Stimulated activated CD4-positive, alpha-beta T cell treated with anti-CD3 and anti-CD28 coated beads, Interleukin-1b, Interleukin-23, amount 100 ng/mL, for 1 hour (primary cell): ENCODE measurements at places on chromosomes 1 and 21.

GRCh38 chr1:162357681-162358266, 18.9 kb downstream of the SPATA46 start:
- no peak for DNase-seq

GRCh38 chr1:235657269-235657668, 7.7 kb upstream of the GNG4 start:
- no peak for DNase-seq

DNA sequence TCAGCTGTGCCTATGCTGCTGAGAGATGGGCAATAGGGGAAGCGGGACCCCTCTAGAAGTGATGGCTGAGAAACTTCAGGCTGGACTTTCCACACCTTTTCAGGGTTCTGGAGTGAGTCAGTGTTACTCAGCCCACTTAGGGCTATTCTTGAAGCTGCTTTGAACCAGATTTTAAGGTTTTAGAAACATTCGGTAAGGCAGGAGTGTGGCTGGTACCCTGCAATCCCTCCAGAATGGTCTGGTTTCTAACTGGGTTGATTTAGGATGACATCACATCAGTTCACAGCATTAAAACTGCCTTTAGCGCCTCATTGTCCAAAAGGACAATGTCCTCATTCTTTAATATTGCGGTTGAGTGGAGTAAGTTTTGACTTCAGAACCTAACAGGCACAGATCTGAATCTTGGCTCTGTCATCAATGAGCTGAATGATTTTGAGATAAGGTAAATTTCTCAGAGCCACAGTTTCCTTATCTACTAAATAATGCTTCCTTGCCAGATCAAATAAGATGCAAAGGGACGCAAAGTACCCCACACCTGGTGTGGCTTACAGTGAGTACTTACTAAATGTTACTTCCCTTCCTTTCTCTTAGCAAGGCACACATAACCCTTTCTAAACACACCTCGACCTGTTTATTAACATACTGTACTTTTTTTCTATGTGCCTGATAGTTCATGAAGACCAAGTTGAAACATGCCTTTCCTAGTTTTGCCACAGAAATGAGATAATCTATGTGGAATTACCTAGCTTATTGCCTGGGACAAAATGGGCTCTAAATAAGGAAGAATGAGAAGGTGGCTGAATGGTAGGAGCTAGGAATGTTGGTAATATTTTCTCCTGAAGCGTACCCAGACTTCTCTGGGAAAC, 209.8 kb downstream of the ROR1 start:
- no peak for DNase-seq

GRCh38 chr1:204438628-204439027, 27.0 kb upstream of the PPP1R15B start:
- no peak for DNase-seq

GRCh38 chr21:33070998-33071769, 1.2 kb downstream of the OLIG1 start:
- no peak for DNase-seq

DNA sequence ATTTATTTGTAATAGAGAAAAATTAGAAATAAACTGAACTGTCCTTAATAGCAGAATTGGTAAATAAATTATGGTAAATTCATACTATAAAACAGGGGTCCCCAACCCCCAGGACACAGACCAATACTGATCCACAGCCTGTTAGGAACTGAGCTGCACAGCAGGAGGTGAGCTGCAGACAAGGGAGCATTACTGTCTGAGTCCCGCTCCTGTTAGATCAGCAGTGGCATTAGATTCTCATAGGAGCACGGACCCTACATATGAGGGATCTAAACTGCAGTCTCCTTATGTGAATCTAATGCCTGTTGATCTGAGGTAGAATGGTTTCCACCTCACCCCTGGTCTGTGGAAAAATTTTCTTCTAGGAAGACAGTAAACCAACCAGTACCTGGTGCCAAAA, 7.5 kb downstream of the WDR47 start:
- DNase-seq = no peak

GRCh38 chr1:161218301-161219077, 3.4 kb downstream of the FCER1G start:
- DNase-seq = no peak

GRCh38 chr21:45854690-45855247, 126.8 kb upstream of the COL6A1 start:
- DNase-seq = no peak

DNA sequence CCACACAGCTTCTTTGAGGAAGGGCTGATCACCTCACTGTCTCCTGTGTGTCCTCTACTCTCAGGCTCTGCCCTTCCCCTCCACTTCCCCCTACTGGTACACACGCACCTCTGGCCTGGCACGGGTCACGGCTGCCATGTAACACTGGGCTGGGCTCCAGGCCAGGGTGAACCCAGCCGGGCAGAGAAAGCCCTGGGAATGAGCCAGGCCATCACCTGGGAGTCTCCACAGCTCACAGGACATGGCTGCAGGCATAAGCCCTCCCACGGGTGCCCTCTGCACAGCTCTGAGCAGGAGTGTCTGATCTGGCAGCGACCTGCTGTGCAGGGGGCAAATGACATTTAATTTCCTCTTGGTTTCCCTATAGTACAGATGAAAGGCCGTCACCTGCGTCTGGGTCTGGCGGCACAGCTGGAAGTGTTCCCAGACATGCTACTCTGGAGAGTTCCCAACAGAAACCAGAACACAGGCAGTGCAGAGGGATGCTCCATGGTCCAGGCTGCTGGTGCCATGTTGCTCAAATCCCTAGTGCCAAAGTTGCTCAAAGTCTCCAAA, 61.2 kb downstream of the ERI3 start:
- no peak for DNase-seq

DNA sequence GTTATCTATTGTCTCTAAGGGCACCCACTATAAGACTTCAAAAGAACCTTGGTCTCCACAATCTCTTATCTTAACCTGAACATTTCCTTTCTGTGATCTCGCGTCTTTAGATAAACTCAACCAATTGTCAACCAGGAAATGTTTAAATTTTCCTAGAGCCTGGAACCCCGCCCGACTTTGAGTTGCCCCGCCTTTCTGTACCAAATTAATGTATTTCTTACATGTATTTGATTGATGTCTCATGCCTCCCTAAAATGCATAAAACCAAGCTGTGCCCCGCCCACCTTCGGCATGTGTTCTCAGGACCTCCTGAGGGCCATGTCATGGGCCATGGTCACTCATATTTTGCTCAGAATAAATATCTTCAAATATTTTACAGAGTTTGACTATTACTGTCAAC, 5.9 kb upstream of the CXADR start:
- DNase-seq = no peak

DNA sequence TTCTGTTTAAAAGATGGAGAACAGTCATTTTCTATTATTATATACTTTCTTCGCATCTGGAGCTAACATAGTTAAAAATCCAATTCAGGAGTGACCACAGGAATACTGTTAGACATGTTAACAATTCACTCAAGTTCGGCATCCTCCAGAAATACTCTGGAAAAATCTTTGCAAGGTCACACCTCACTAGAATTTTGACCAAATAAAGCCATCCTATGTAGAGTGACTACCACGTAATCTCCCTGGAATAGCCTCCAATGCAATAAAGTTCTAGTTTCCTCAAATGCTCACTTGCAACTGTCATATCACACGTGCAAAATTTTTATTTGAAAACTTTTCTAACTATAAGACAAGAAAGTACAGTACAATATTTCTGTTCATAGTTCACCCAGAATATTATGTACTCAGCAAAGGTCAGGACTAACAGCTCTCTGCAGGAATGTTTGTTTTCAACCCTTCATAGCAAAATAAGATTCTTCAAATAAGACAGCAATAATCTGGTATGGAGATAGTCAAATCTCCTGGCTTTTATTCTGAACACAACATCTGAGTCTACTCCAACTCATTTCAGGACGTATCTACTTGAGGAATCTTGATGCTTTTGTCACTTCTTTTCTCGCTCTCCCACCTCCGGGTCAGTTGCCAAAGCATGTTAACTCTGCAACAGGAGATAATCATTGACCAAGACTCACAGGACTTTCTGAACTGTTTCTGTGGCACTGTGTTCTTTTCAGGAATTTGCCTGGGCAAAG, 82.6 kb downstream of the GDAP2 start:
- no peak for DNase-seq

GRCh38 chr1:27660300-27660835, 11.6 kb downstream of the IFI6 start:
- DNase-seq = no peak

- no peak for DNase-seq
These were observed 2.5 kb downstream of the FTCD start for GRCh38 chr21:46152927-46153246.

DNA sequence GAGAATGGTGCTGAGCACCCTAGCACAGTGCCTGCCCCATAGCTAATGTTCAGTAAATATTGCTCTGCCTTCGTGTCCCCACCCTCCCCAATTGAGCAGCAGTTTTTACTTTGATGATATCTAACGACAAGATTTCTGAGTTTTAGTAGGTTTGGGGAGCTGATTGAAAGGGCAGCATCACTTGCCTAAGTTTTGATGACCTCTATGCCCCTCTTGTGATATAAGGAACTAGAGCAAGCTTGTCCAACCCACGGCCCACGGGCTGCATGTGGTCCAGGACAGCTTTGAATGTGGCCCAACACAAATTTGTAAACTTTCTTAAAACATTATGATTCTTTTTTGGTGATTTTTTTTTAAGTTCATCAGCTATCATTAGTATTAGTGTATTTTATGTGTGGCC, 1.6 kb downstream of the CNIH4 start:
- DNase-seq = no peak

GRCh38 chr1:174968750-174969244, 30.9 kb upstream of the CACYBP start:
- no peak for DNase-seq

- no peak for DNase-seq
These were observed 6.6 kb downstream of the UBL4B start for GRCh38 chr1:110118636-110119396.

DNA sequence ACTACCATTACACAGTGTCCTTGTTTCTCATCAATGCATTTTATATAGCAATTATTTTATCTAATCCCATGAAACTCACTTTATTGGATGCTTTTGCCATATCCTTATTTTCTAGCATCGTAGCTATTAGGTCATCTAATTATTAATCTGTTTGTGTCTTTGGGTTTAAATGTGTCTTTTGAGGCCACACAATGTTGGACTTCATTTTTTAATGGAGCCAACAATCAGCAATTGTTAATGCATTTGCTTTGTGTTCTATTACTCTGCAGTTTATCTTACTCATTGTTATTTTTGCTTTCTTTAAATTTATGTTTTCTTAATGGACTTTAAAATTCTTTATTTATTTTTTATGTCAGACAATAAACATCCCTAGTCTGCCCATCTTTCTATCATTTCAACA, 1.8 kb upstream of the HSD11B1 start:
- DNase-seq = no peak

GRCh38 chr1:234108921-234109320, 204.4 kb downstream of the SLC35F3 start:
- no peak for DNase-seq

DNA sequence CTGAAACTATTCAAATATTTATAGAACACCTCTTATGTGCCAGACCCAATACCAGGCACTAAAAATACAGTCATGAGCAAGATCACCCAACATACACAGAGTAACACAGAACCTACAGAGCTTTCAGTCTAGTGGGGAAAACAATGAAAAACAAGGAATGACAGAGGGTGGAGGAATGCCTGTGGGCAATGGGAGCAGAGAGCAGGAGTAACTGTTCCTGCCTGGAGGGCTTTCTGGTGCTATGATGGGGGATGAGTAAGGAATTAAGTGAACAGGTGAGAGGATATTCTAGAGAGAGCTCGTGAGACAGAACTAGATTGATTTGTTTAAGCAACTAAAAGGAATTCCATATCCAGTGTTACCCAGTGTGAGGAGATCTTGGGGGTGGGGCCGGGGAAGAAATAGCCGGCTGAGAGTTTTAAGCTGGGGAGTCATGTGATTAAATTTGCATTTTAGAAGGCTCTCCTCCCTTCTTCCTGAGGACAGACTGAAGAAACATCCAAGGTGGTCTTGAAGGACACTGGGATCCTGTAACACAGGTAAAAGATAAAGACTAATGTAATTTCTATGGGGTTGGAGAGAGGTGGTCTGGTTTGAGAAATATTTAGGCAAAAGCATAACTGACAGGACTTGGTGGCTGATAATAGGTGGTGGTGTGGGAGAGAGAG, 2.1 kb upstream of the CD53 start:
- DNase-seq = no peak

GRCh38 chr1:8641377-8641997, 176.0 kb downstream of the RERE start:
- no peak for DNase-seq

DNA sequence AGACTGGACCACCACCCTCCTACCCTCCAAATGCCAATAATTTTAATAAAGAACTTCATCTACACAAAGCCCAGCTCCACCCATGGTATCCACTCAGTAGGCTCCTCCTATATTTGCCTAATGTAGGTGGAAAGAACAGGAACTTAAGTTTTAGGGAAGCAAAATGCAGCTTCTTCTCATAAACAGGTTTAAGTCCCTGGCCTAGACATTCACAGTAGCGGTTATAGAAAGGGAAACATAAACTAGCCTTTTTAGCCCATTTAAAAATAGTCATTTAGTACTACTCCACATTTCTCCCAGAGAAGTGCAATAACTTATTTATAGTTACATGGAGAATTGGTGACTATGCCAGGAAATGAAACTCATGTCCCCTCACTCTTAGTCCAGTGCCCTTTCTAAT, 56.6 kb upstream of the CPLANE2 start:
- DNase-seq = no peak

GRCh38 chr1:180836449-180836848, 76.2 kb upstream of the KIAA1614 start:
- DNase-seq = no peak

- no peak for DNase-seq
These were observed 3881.0 kb downstream of the SRGAP2C start for GRCh38 chr1:125065821-125066180.

DNA sequence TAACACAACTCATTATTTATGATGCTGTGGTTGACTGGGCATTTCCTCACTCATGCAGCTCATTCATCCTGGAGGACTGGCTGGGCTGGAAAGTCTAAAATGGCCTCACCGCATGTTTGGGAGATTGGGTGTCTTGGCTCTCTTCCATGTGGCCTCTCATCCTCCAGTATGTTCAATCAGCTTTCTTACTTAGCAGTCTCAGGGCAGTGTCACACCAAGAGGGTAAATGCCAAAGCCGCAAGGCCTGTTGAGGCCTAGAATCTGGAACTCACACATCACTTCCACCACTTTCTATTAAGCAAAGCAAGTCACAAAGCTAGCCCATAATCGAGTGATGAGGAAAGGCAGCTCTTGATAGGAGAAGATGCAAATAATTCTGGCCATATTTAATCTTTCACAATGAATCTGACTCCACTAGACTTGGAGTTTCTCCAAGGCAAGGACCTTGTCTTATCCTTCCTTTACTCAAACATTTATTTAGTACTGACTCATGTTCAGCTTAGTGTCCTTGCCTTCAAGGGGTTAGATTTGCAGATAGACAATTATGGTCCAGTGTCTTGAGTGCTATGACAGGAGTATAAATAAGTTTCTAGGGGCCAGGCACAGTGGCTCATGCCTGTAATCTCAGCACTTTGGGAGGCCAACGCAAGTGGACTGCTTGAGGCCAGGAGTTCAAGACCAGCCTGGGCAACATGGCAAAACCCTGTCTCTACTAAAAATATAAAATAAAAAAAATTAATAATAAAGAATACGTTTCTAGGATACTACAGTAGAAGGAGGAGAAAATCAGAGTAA, 45.1 kb downstream of the TMEM53 start:
- no peak for DNase-seq
